ENCODE measurements at places on chromosomes 13 and 19.

DNA sequence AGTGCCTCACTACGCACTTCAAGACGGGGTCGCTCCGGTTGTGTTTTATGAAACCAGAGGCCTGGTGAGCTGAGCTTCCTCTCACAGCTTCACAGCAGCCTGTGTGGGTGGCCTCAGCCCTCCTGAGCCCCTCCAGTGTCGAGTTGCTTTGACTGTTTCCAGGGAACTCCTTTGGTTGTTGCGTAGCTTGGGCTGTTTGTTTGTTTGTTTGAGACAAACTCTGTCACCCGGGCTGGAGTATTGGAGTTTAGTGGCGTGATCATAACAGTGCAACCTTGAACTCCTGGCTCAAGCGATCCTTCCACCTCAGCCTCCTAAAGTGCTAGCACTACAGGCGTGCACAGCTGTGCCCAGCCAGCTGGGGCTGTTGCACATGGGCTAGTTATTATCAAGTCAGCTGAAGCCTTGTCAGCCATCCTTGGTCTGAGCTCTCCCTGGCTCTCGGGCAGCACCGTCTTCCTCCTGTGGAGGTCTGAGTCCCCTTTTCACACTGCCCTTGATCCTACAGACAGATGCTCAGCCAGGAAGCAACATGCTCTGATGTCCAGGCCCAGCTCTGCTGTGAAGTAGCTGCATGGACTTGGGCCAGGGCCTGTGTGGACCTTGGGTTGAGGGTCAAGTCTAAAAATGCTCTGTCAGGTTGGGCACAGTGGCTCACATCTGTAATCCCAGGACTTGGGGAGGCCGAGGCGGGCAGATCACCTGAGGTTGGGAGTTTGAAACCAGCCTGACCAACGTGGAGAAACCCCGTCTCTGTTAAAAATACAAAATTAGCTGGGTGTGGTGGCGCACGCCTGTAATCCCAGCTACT lies 10.2 kb downstream of the DOT1L start:
- DNase-seq: no peak

- no peak for DNase-seq
Observed at GRCh38 chr13:24004971-24005370, 107.7 kb upstream of the C1QTNF9B start.

DNA sequence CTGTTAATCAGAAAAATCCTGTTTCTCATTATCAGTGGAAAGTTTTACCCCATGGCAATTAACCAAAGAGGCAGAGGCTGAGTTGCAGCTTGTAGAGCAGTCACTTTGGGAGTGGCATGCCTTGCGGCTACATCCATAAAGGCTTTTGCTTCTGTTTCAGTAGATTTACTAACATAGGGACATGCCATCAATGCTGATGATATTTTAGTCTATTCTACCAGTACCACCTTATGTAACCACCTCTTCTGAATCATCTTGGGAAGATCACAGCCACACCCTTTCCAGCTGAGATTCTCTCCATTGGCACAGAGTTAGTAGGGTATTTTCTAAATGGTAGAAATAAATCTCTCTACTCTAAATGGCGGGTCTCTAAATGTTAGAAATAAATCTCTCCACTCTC lies 37.5 kb downstream of the POSTN start:
- DNase-seq: no peak

DNA sequence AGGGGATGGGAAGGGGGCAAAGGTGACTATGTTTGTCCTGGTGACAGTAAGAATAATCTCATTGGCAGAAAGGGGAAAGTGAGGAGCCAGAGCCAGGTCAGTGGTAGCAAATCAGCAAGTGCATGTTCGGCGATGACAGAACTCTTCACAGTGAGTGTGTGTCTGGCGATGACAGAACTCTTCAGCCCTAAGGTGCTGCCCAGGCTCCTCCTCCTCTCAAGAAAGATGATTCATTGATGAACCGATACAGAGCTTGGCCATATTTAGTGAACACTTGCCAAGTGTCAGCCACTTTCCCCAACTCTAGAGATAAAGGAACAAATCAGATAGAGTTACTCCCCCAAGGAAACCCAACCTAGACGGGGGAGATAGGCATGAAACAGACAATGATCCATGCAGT lies 199.3 kb upstream of the UBL3 start:
- no peak for DNase-seq
